ENCODE measurements at places on chromosomes 4 and X. TPM values are rescaled to one million over a fixed set of nuclear protein-coding genes. Genes with fewer than 3 reads are reported as not detected.

GPRIN3 gene
- 23.9 TPM for total RNA-seq

COX7B2 gene
- not detected for total RNA-seq

SPCS3 gene
- 146 TPM for total RNA-seq

EVC gene
- total RNA-seq, result 0.36 TPM

FAM184B gene
- not detected for total RNA-seq

SH2D1A gene
- total RNA-seq, result 51.2 TPM

NDNF gene
- total RNA-seq, result 0.17 TPM

PRMT9 gene
- total RNA-seq, result 12.5 TPM

KLHL34 gene
- total RNA-seq, result 0.72 TPM
